ENCODE measurements at places on chromosomes 7 and 10. TPM values are rescaled to one million over a fixed set of nuclear protein-coding genes. Genes with fewer than 3 reads are reported as not detected.

NPC1L1 gene
- 0.19 TPM for total RNA-seq

HOXA13 gene
- total RNA-seq = not detected

EEPD1 gene
- total RNA-seq = 8.0 TPM

KAZALD1 gene
- total RNA-seq = not detected

NPFFR1 gene
- not detected for total RNA-seq

C10orf67 gene
- total RNA-seq = not detected

ZNF273 gene
- total RNA-seq = 8.9 TPM

LLCFC1 gene
- not detected for total RNA-seq

- H3K4me3 ChIP-seq = no peak overlapping the region
- no peak overlapping the region for H3K27ac ChIP-seq
- H3K4me1 ChIP-seq = no peaks in the 10 kb centered on the region
- H3K27me3 ChIP-seq = no peaks in the 10 kb centered on the region
- no peak for DNase-seq
- no peaks in the 10 kb centered on the region for H3K36me3 ChIP-seq
Measured at GRCh38 chr10:19683960-19684359, 132.3 kb upstream of the PLXDC2 start.

- H3K27me3 ChIP-seq = no peaks in the 10 kb centered on the region
- no peaks in the 10 kb centered on the region for H3K4me1 ChIP-seq
- no peak overlapping the region for H3K4me3 ChIP-seq
Measured at GRCh38 chr10:34537629-34538231, 277.4 kb downstream of the PARD3 start.

DNA sequence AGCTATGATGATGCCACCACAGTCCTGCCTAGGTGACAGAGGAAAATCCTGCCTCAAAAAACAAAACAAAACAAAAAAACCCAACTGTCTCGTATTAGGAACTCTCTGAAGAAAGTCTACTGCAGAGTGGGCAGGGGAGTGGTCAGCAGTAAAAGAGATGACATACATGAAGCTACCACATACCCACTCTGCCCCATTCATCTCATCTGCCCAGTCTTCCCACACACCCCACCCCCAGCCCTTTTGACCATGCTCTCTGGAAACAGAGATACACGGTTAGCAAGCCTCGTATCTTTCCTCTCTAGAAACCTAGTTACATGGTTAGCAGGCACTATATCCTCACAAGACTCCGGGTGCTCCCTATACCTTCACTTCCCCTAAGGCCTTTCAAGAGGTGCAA lies 8.3 kb downstream of the SLC37A3 start:
- no peaks in the 10 kb centered on the region for H3K27me3 ChIP-seq
- DNase-seq = no peak
- H3K4me1 ChIP-seq = peaks cover 43% of the 10 kb centered on the region
- H3K27ac ChIP-seq = no peak overlapping the region

DNA sequence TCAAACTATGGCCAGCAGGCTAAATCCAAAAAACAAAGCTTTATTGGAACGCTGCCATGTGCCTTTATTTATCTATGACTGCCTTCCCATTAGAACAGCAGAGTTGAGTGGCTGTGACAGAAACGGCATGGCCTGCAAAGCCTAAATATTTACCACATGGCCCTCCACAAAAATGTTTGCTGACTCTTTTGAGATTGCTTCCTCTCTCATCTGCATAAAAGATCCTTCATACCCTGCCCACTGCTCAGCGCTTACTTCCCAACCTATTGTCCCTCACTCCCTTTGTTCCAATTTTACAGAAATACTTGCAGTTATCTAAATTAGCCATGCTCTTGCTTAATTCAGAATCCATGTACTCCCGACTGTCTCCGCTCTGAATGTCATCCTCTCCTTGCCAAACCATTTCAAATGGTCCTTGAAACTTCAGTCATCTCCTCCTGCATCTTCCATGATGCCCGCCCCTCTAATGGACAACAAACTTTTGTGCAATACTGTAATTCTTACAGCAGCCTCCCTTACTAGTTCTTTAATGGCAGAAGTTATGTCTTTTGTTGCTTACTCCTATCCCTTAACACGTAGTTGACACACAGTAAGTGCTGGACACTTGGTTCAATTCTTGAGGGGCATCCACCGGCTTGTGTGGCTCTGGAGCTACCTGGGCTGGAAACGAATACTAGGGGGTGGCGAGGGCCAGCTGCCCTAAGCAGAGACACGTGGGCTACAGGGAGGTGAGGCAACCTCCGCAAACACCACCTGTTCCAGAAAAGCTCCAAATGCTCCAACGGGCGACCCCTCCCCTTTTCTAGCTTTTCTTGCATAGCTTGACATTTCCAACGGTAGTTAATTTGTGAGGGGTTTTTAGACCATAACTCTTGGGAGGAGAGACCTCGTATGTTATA lies 832 bp downstream of the XRCC2 start:
- peak overlapping the region; percentile 73 for H3K27ac ChIP-seq
- H3K36me3 ChIP-seq = no peaks in the 10 kb centered on the region
- H3K4me3 ChIP-seq = peak overlapping the region; percentile 52

GRCh38 chr10:17989908-17990767 lies 38.4 kb downstream of the SLC39A12 start:
- no peak overlapping the region for H3K27ac ChIP-seq

DNA sequence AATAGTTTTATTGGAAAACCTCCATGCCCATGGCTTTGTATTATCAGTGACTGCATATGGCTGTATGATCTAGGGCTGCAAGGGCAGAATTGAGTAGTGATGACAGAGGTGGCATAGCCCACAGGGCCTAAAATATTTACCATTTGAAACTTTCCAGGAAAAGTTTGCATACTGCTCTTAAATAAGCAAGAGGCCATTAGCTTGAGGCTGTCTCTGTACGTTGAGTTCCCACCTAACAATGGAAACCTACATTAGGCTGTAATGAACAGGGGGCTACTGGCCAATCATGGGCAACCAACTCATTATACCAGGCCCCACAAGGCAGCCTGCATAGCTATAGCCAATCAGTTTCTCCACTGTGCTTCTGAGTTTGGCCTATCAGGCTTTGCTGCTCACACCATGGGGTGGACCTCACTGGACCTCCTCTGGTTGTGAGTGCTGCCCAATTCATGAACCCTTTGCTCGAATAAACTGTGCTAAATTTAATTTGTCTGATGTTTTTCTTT lies 673 bp upstream of the ST8SIA6 start:
- H3K36me3 ChIP-seq = no peaks in the 10 kb centered on the region
- H3K4me1 ChIP-seq = peaks cover 9% of the 10 kb centered on the region
- no peak overlapping the region for H3K27ac ChIP-seq
- H3K27me3 ChIP-seq = no peaks in the 10 kb centered on the region

- no peaks in the 10 kb centered on the region for H3K36me3 ChIP-seq
- no peaks in the 10 kb centered on the region for H3K4me1 ChIP-seq
- no peak overlapping the region for H3K4me3 ChIP-seq
- no peak overlapping the region for H3K27ac ChIP-seq
- no peak for DNase-seq
Measured at GRCh38 chr7:146698995-146699610, 582.5 kb downstream of the CNTNAP2 start.

DNA sequence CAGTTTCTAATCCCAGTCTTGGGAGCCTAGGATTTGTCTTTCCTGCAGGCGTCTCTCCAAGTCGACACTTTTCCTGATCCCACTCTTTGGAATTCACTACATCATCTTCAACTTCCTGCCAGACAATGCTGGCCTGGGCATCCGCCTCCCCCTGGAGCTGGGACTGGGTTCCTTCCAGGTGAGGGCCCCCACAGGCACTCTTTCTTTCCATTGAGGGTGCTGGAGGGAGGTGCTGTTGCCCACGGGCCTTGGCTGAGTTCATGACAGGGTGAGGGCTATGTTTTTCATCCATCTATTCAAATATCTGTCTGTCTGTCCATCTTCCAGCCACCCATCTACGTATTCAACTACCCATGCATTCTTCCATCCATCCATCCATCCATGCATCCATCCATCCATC lies 12.6 kb downstream of the GHRHR start:
- H3K27me3 ChIP-seq = no peaks in the 10 kb centered on the region
- H3K27ac ChIP-seq = no peak overlapping the region
- H3K4me3 ChIP-seq = no peak overlapping the region

GRCh38 chr7:12638851-12639456 lies 48.5 kb upstream of the ARL4A start:
- H3K36me3 ChIP-seq = no peaks in the 10 kb centered on the region
- no peak overlapping the region for H3K27ac ChIP-seq
- peak; percentile 54 for DNase-seq
- H3K27me3 ChIP-seq = no peaks in the 10 kb centered on the region

GRCh38 chr10:49357910-49358309 lies 38.0 kb downstream of the DRGX start:
- H3K27ac ChIP-seq = no peak overlapping the region
- H3K36me3 ChIP-seq = no peaks in the 10 kb centered on the region
- H3K4me1 ChIP-seq = no peaks in the 10 kb centered on the region

- peak; percentile 31 for DNase-seq
- no peaks in the 10 kb centered on the region for H3K27me3 ChIP-seq
- H3K36me3 ChIP-seq = peaks cover 20% of the 10 kb centered on the region
- no peak overlapping the region for H3K4me3 ChIP-seq
- H3K4me1 ChIP-seq = no peaks in the 10 kb centered on the region
Measured at GRCh38 chr7:116258734-116259133, 48.4 kb downstream of the TES start.

GRCh38 chr7:75559355-75559975 lies 67.3 kb downstream of the SPDYE5 start:
- H3K27me3 ChIP-seq = no peaks in the 10 kb centered on the region
- no peak for DNase-seq
- H3K4me3 ChIP-seq = no peak overlapping the region
- H3K4me1 ChIP-seq = no peaks in the 10 kb centered on the region
- no peak overlapping the region for H3K27ac ChIP-seq
- no peaks in the 10 kb centered on the region for H3K36me3 ChIP-seq

GRCh38 chr10:6406220-6407033 lies 173.6 kb downstream of the PRKCQ start:
- H3K27me3 ChIP-seq = no peaks in the 10 kb centered on the region
- H3K4me1 ChIP-seq = peaks cover 54% of the 10 kb centered on the region
- peak; percentile 36 for DNase-seq
- peak overlapping the region; percentile 6 for H3K27ac ChIP-seq
- H3K36me3 ChIP-seq = no peaks in the 10 kb centered on the region

GRCh38 chr7:77217474-77218185 lies 18.0 kb upstream of the FGL2 start:
- peaks cover 4% of the 10 kb centered on the region for H3K4me1 ChIP-seq
- no peak overlapping the region for H3K4me3 ChIP-seq
- H3K36me3 ChIP-seq = no peaks in the 10 kb centered on the region
- DNase-seq = no peak

GRCh38 chr7:91826377-91826776 lies 54.1 kb downstream of the MTERF1 start:
- no peaks in the 10 kb centered on the region for H3K27me3 ChIP-seq
- H3K36me3 ChIP-seq = no peaks in the 10 kb centered on the region
- no peak overlapping the region for H3K27ac ChIP-seq
- no peaks in the 10 kb centered on the region for H3K4me1 ChIP-seq
- no peak for DNase-seq

DNA sequence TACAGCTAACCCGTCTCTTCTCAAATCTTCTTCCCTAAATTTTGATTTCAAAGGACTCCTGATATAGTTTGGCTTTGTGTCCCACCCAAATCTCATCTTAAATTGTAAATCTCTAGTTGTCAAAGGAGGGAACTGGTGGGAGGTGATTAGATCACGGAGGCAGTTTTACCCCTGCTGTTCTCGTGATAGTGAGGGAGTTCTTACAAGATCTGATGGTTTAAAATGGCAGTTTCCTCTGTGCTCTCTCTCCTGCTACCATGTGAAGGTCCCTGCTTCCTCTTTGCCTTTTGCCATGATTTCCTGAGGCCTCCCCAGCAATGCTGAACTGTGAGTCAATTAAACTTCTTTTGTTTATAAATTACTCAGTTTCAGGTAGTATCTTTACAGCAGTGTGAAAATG lies 269.3 kb downstream of the POLR1F start:
- H3K36me3 ChIP-seq = no peaks in the 10 kb centered on the region
- no peak overlapping the region for H3K4me3 ChIP-seq
- H3K27ac ChIP-seq = no peak overlapping the region
- no peak for DNase-seq
- H3K27me3 ChIP-seq = no peaks in the 10 kb centered on the region

DNA sequence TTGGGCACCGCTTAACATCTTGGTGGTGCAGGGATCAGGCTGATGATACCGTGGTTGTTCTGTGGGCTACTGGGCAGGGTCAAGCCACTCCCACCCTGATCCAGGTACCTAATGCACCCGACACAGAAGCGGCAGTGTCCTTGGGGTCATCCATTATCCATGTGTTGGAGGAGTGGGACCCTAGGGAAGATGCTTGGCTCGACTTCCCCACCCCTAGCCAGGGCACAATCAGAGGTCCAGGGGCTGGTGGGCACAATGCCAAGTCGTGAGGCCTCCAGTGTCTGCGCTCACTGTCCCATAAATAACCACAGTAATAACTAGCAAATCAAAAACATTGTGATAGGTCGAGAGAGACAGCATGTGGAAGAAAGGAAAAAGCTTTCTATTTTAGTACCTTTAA lies 37.7 kb downstream of the HTRA1 start:
- H3K4me3 ChIP-seq = no peak overlapping the region
- DNase-seq = no peak

- H3K27me3 ChIP-seq = no peaks in the 10 kb centered on the region
- peaks cover 22% of the 10 kb centered on the region for H3K36me3 ChIP-seq
- DNase-seq = no peak
- H3K4me1 ChIP-seq = peaks cover 1% of the 10 kb centered on the region
Measured at GRCh38 chr10:73439055-73439454, 5.7 kb upstream of the MSS51 start.

DNA sequence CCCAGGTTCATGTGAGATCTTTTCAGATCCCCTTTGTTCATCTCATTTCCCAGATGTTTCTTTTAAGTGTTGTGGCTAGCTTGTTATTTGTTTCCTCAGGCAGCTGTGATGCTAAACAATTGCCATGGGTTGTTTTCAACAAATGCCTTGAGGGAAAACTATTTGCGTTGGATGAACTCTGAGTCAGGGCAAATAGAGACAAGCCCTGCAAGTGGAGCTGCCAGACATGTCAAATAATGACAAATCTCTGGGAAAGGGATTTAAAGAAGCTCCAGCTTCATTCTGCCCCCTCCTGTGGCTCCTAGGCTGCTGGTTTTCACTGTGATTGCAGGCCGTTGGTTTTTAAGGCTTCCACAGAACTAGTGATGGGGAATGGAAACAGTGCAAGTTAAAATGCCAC lies 272.4 kb upstream of the SP8 start:
- H3K4me1 ChIP-seq = no peaks in the 10 kb centered on the region
- no peak for DNase-seq
- H3K27me3 ChIP-seq = no peaks in the 10 kb centered on the region
- H3K36me3 ChIP-seq = no peaks in the 10 kb centered on the region
- no peak overlapping the region for H3K4me3 ChIP-seq
- no peak overlapping the region for H3K27ac ChIP-seq
